Dermis microvascular lymphatic vessel endothelial cell (primary cell): ENCODE measurements at places on chromosomes 7 and 10. TPM values are rescaled to one million over a fixed set of nuclear protein-coding genes. Genes with fewer than 3 reads are reported as not detected.

The DENND2A gene
- total RNA-seq: 0.64 and 0.89 TPM in 2 replicates

The CPXM2 gene
- total RNA-seq: 0.25 and 0.26 TPM in 2 replicates

The PAX2 gene
- not detected in 2 replicates for total RNA-seq

The TMEM270 gene
- not detected in 2 replicates for total RNA-seq

The SPDYE16 gene
- total RNA-seq: 0.13 TPM in 1 of 2 replicates, not detected in the other

The NXPH1 gene
- total RNA-seq: not detected in 2 replicates

The GRIFIN gene
- not detected in 2 replicates for total RNA-seq

The ATOH7 gene
- total RNA-seq: not detected in 2 replicates

The ARPC1B gene
- total RNA-seq: 477 and 516 TPM in 2 replicates

The FGFBP3 gene
- 0.13 and 0.51 TPM in 2 replicates for total RNA-seq

The HEPACAM2 gene
- under 0.01 TPM in 1 of 2 replicates, not detected in the other for total RNA-seq

The NEUROD6 gene
- total RNA-seq: not detected in 2 replicates

The TMEM26 gene
- not detected in 2 replicates for total RNA-seq

The IDI2 gene
- total RNA-seq: not detected in 2 replicates

The OR6B1 gene
- not detected in 2 replicates for total RNA-seq

The UFSP1 gene
- 1.3 and 2.0 TPM in 2 replicates for total RNA-seq

The NANOS1 gene
- 0.13 and 0.76 TPM in 2 replicates for total RNA-seq

The AGAP5 gene
- total RNA-seq: 0.90 and 1.3 TPM in 2 replicates

The WEE2 gene
- total RNA-seq: under 0.01 and 0.13 TPM in 2 replicates

The SLC18A3 gene
- not detected in 2 replicates for total RNA-seq

The ADAMTS14 gene
- under 0.01 TPM in 1 of 2 replicates, not detected in the other for total RNA-seq

The HOXA2 gene
- 0.25 and 0.39 TPM in 2 replicates for total RNA-seq

The LSM8 gene
- total RNA-seq: 35.1 and 35.3 TPM in 2 replicates

The ZNF467 gene
- total RNA-seq: 4.5 and 8.0 TPM in 2 replicates

The MYH16 gene
- under 0.01 and 0.13 TPM in 2 replicates for total RNA-seq

The FAM221A gene
- total RNA-seq: 4.3 and 5.6 TPM in 2 replicates

The SLC26A5 gene
- 0.64 and 1.0 TPM in 2 replicates for total RNA-seq

The KCNMA1 gene
- total RNA-seq: 0.38 and 0.51 TPM in 2 replicates

The CALML3 gene
- total RNA-seq: not detected in 2 replicates

The MBL2 gene
- not detected in 2 replicates for total RNA-seq

The NOD1 gene
- 18.5 and 30.0 TPM in 2 replicates for total RNA-seq

The SLC4A2 gene
- 41.3 and 68.3 TPM in 2 replicates for total RNA-seq

The CYP3A7 gene
- not detected in 2 replicates for total RNA-seq

The TFPI2 gene
- total RNA-seq: 60.8 and 290 TPM in 2 replicates

The VGF gene
- total RNA-seq: not detected in 2 replicates

The HERC4 gene
- total RNA-seq: 33.2 and 34.0 TPM in 2 replicates

The DGKI gene
- total RNA-seq: 0.64 and 3.5 TPM in 2 replicates

The NUDCD3 gene
- 60.7 and 72.4 TPM in 2 replicates for total RNA-seq

The CFTR gene
- total RNA-seq: not detected in 2 replicates

The SPDYE2 gene
- total RNA-seq: not detected in 2 replicates
